ENCODE measurements at places on chromosomes 11 and 22.

GRCh38 chr11:94678236-94678635 lies 89.9 kb upstream of the AMOTL1 start:
- DNase-seq: no peak

- no peak for DNase-seq
Observed at GRCh38 chr11:128471138-128471661, 116.2 kb downstream of the ETS1 start.

DNA sequence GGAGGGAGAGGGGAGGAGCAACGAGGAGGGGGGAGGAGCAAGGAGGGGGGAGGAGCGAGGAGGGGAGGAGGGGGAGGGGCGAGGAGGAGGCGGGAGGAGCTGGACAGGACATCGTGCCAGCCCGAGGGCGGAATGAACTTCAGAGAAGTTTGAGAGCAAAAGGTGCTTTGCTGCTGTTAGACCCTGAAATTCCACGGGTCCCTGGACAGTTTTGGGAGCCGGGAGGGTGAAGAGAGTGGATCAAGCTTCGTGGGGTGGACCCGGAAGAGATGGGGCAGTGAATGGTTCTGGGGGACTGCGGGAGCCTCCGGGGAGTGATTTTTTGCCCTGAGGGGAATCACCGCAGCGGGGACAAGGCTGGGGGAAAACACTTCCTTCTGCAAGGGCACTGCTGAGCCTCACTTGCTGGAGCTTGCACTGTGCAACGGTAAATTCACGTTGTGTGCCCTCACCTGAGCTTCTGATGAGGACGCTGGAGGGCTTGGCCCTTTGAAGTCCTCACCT lies 10.7 kb upstream of the NLRP6 start:
- no peak for DNase-seq

GRCh38 chr11:62847767-62848314 lies 8.5 kb upstream of the WDR74 start:
- DNase-seq: no peak

DNA sequence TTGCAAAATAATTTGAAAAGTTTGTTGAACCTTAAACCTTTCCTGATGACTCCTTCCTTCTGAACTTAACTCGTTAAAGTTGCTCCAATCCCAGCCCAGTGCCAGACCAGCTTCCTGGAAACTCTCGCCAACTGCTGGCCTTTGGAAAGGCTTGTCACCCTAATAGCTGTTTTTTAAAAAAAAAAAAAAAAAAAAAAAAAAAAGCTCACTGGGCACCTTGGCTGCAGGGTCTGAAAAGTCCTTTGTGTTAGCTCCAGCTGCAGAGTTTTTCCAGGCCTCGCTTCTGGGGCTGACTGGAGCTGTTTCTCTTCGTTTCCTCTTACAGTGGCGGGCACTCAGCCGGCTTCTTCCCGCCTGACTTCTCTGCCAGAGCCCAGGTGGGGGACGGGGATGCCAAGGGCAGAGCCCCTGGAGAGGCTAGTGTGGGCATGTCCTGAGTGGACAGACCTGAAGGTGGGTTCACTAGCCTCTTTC lies 25.1 kb downstream of the KCNQ1OT1 start:
- no peak for DNase-seq

GRCh38 chr11:68002938-68003845 lies 705 bp downstream of the UNC93B1 start:
- peak; percentile 23 for DNase-seq

DNA sequence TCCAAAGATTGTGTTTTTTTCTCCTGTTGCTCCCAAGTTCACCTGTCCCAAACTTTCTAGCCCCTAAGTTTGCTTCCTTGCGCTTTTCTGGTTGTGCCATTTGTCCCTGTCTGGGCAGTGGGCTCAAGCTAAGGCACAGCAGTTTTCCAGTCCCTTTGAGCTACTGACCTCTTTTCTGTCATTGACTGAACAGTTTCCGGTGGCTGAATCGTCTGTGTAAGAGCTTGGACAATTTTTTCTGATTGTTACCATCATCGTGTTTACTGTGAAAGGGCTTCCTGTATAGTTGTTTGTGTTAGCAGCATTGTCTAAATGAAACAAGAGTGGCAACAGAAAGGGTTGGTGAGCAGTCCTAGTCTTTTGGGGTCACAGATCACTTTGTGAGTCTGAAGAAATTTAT lies 49.8 kb downstream of the BMAL1 start:
- no peak for DNase-seq

DNA sequence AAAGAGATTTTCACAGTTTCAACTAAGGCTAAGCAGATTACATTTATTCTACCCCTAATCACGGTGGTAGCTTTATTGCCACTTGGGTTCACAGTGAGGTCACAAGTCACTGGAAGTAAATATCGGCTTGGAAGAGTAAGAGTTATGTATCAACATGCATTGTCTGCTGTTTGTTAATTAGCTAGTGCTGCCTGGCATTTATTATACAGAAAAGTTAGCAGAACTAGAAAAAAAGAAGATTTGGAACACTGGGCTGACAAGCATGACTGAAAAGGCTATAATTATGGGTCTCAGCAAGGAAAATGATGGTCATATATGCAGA lies 13.7 kb upstream of the RAB38 start:
- DNase-seq: no peak

DNA sequence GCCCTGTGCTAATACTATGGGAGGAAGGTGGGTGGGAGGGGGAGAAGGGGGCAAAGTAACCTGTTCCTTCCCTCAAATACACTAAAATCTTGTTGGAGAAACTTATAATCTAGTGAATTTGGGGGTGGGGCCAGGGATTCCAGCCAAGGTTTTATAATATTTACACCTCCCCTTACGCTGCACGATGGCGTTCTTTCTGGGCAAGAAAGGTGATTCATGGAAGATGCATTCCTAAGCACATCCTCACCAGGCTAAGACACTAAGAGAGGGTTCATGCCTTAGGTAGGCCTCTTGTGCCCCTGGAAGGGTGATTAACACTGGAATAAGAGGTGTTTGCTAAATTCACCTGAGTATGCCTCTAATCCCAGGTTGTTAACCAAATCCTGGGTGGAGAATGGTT lies 82.6 kb downstream of the BARX2 start:
- no peak for DNase-seq

DNA sequence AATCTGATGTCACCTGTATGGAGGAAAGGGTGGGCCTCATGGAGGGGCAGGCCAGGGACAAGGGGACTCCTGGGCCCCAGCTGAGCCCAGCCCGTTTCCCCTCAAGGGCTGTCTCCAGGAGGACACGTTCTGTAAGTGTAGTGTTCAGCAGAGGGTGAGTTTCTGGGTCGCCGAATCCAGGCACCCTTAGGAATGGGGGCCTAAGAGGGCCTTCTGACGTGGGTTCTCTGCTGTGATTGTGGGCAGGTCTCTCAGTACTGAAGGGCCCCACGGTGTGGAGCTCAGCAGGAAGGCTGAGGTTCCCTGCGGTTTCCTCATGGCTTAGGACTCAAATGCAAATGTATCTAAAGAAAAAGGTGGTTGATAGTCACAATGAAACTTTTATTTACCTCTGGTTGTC lies 6.5 kb downstream of the PTDSS2 start:
- DNase-seq: no peak

DNA sequence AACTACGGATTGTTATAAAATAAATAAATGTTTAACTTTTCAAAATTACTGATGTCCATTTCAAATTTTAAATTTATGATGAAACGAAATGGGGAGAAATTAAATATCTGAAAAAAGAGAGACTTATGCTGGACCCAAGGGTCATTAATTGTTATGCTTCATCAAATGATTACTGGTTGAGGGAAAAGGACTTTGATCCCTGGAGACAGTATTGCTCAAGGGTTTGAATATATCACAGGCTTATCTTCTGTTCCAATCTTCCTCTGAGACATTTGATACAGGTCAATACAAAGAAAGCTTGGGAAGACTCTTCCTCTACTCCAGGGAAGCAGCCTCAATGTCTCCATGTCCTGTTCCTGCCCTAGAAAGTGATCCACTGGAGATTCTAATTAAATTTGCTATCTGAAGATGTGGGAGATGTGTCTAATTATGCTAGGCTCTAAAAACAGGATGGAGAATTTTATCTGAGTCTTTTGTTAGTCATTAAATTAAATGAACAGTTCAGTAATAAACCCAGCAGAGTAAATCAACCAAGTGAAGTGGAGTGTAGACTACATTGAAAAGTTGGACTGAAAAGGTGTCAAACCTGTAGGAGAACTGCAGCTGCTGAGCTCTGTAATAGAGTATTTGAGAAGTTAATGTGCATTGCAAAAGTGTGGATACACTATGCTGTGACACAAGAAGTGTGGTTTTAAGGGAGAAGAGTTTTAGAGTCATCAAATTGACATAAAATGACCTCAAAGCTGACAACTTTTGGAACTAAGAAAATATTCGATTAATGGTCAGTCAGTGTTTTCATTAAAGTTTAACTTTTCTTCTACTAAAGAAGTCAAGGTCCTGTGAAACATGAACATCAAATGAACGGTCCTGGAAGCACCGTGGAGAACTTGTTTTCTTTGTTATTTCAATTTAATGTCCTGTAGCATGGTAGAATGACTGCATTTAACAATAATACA lies 623.7 kb upstream of the CCDC90B start:
- DNase-seq: no peak

- DNase-seq: no peak
Observed at GRCh38 chr11:40885250-40885954, 574.0 kb downstream of the LRRC4C start.

DNA sequence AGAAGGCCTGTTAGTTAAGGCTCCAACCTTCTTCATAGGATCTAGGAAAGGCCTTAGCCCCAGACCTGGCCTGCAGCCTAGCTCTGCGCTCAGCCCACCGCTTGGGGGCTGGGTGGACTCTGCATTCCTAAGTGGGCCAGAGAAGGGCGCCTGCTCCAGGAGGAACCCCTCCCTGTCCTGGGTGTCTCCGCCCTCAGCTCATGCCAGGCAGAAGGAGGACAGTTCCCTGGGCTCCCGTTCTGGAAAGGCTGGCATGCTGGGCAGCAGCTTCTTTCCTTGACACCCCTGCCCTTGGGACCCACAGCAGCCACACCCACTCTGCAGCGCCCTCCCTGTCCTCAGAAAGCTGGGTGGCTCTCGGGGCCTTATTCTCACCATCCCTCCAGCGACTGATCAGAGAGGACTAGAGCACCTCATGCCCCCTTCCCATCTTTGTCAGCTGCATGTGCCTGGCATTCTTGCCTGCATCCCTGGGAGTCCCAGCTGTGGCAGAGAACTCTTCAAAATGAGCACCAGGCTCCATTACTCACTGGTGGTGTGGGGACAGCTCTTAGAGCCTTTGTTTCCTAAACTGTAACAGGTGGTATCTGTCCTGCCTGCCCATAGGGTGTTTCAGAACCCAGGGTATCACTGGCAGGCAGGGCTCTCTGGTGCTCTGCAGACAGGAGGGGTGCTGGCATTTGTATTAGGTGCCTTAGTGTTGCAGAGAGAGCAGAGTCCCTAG lies 20.3 kb upstream of the MYRF start:
- DNase-seq: no peak

DNA sequence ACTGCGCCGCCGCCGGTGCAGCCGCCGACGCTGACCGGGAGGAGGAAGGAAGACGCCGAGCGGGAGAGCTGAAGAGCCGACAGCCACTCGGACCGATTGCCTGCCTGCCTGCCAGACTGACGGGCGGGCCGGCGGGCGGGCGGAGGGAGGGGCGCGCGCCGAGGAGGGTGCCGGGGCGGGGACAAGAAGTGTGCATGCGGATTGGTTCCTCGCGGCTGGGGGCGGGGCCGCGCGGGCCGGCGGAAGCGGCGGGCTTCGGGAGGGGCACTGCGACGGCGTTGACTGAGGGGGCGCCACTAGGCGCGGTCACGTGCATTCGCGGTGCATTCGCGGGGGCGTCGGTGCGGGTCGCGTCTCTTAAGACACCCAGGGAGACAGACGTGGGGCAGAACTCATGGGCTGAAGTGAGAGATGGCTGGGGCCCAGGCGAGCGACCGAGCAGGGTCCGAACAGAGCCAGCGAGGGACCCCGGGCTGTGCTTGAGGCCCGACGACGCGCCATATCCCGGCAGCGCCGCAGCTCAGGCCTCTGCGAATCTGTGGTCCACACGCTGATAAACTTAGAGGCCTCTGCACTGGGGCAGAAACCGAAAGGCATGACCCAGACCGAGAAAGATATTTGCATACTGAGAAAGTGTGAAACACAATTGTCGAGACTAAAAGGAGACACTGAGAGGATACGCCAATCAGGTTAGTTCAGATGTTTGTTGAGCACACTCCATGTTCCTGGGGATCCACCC lies at the start of gene MAPK1:
Gene MAPK1, minus strand, starts transcription at position 118 of the 739 bp plus-strand sequence. CDS start 205 bp downstream, outside the sequence.
- DNase-seq: peak; percentile 90

GRCh38 chr11:2762451-2762850 lies 62.7 kb upstream of the KCNQ1OT1 start:
- DNase-seq: no peak

Measured in stimulated activated CD8-positive, alpha-beta memory T cell treated with anti-CD3 and anti-CD28 coated beads, Interleukin-4, amount 100 ng/mL, for 1 hour (primary cell).